ENCODE measurements at places on chromosomes 3 and 15.

GRCh38 chr3:51620543-51620942, 50.5 kb upstream of the TEX264 start:
- no peaks in the 10 kb centered on the region for H3K36me3 ChIP-seq
- peak; percentile 69 for DNase-seq
- H3K27ac ChIP-seq = peak overlapping the region; percentile 40

- H3K27ac ChIP-seq = no peak overlapping the region
- H3K36me3 ChIP-seq = peaks cover 6% of the 10 kb centered on the region
- H3K4me3 ChIP-seq = no peak overlapping the region
- no peak for DNase-seq
These were observed 42.2 kb downstream of the ILDR1 start for GRCh38 chr3:121979734-121980449.

GRCh38 chr3:14431452-14431916, 29.1 kb downstream of the SLC6A6 start:
- H3K27me3 ChIP-seq = no peaks in the 10 kb centered on the region
- peaks cover 96% of the 10 kb centered on the region for H3K4me1 ChIP-seq
- DNase-seq = no peak

GRCh38 chr3:45646051-45646585, 43.1 kb upstream of the SACM1L start:
- no peak overlapping the region for H3K27ac ChIP-seq
- H3K36me3 ChIP-seq = peaks cover 3% of the 10 kb centered on the region
- H3K27me3 ChIP-seq = no peaks in the 10 kb centered on the region

DNA sequence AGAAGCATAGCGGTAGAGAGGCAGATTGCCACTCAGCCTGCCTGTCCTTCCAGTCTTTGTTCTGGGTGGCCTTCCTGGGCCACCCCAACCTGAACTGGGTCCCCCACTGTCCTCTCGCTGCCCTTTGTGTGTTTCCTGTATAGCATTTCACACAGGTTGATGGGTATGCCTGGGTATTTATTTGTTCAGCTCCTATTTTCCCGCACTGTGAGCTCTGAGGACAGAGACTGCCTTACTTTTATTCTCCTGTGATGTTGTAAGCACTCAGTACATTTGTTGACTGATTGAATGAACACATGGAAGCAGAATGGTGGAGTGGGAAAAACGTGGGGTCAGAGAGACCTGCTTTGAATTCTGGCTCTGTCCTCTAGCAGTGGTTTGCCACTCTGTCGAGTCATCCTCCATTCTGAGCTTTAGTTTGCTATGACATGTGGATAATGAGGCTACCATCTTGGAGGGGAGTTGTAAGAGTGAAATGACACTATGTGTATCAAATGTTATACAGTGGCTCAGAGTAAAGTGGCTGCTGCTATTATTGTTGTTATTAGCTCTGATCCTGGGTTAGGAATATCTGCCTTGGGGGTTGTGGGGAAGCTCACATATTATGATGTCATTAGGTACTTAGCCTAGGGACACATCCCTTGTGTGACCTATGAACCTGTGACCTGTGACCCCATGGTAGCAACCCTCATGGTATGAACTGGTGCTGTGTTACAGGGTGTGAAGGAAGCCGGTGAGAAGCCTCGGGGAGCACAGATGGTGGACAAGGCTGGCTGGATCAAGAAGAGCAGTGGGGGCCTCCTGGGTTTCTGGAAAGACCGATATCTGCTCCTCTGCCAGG, 6.4 kb downstream of the PLEKHO2 start:
- H3K36me3 ChIP-seq = peaks cover 8% of the 10 kb centered on the region
- H3K27me3 ChIP-seq = no peaks in the 10 kb centered on the region
- peaks cover 54% of the 10 kb centered on the region for H3K4me1 ChIP-seq
- no peak overlapping the region for H3K4me3 ChIP-seq

DNA sequence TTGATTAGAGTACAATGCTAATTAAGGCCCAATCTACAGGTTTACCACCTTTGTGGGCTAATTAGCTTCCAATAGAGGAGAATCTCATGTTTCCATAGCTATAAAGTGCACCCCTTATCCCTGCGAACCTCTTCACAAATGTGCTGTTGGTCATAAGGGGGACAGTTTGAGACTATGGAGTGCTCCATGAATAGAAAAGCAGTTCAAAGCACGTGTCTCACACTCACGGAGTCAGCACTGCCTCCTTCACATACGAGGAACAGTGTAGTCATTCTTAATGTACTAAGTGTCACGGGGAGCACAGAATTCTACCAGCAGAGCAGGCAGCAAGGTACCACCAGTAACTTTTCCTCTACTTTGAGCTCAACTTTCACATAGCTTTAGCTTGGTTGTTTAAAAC, 62.1 kb downstream of the ETV5 start:
- no peak overlapping the region for H3K27ac ChIP-seq
- H3K4me3 ChIP-seq = no peak overlapping the region
- no peak for DNase-seq
- peaks cover 16% of the 10 kb centered on the region for H3K36me3 ChIP-seq
- H3K4me1 ChIP-seq = no peaks in the 10 kb centered on the region

DNA sequence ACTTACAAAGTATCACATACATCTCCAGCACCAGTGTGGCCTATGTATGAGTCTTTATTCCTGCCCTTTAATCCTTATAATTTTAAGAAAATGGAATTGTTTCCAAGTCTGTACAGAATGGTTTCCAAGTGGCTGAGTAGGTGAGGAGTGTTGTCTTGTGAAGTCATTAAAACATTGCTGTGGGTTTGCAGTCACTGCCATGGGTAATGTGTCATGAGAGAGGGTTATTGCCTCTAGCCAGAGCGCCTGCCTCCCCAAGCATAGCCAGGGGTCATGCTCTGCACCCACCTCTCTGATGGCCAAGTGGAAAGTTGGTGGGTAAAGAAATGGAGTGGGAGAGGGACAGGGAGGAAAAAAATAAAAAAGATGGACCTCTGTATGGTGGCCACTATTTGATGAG, 25.3 kb downstream of the TRAK1 start:
- no peak overlapping the region for H3K4me3 ChIP-seq
- peaks cover 36% of the 10 kb centered on the region for H3K4me1 ChIP-seq
- no peak overlapping the region for H3K27ac ChIP-seq
- H3K36me3 ChIP-seq = peaks cover 4% of the 10 kb centered on the region
- DNase-seq = no peak

GRCh38 chr15:68032672-68033071, 21.4 kb upstream of the PIAS1 start:
- DNase-seq = peak; percentile 62
- no peaks in the 10 kb centered on the region for H3K27me3 ChIP-seq
- no peaks in the 10 kb centered on the region for H3K36me3 ChIP-seq
- H3K27ac ChIP-seq = no peak overlapping the region

GRCh38 chr3:111669926-111670630, 74.9 kb upstream of the ZBED2 start:
- H3K27ac ChIP-seq = no peak overlapping the region
- H3K27me3 ChIP-seq = no peaks in the 10 kb centered on the region
- H3K36me3 ChIP-seq = no peaks in the 10 kb centered on the region
- DNase-seq = no peak
- H3K4me3 ChIP-seq = no peak overlapping the region

Measured in common myeloid progenitor, CD34-positive (primary cell).